Osteoblast (primary cell): ENCODE measurements at places on chromosomes 13 and 19. TPM values are rescaled to one million over a fixed set of nuclear protein-coding genes. Genes with fewer than 3 reads are reported as not detected.

- no peak for DNase-seq
These were observed 223.5 kb downstream of the POSTN start for GRCh38 chr13:37375071-37375470.

GRCh38 chr19:46818812-46819211, 30.4 kb upstream of the SLC1A5 start:
- DNase-seq = peak; percentile 1

DNA sequence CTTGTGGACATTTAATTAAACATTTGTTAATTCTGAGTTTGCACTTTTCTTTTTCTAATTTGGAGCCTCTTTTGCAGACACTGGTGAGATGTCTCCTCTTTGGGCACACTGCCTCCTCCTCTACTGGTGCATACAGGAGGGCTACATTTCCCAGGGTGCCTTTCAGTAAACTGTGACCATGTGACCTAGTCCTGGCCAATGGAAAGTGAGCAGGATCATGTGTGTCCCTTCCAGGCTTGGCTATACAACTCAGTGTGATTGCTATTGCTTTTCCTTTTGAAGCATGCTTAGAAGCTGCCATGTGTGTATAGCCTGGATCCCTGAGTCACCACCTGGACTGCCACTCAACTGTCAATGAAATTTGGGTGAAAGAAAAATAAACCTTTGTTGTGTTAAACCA, 4.5 kb downstream of the IZUMO2 start:
- no peak for DNase-seq

DNA sequence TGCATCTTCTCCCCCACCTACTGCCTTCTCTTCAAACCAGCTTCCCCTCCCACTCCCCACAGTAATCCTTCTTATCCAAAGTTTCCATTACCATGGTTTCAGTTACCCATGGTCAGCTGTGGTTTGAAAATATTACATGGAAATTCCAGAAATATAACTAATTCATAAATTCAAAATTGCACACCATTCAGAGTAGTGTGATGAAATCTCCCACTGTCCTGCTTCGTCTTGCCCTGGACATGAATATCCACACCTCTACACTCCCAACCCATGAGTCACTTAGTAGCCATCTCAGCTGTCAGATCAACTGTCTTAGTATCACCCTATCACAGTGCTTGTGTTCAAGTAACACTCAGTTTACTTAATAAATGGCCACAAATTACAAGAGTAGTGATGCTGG, 3.8 kb upstream of the KCTD12 start:
- DNase-seq = no peak

GRCh38 chr19:55322204-55322885, 2.8 kb downstream of the TMEM150B start:
- peak; percentile 36 for DNase-seq

DNA sequence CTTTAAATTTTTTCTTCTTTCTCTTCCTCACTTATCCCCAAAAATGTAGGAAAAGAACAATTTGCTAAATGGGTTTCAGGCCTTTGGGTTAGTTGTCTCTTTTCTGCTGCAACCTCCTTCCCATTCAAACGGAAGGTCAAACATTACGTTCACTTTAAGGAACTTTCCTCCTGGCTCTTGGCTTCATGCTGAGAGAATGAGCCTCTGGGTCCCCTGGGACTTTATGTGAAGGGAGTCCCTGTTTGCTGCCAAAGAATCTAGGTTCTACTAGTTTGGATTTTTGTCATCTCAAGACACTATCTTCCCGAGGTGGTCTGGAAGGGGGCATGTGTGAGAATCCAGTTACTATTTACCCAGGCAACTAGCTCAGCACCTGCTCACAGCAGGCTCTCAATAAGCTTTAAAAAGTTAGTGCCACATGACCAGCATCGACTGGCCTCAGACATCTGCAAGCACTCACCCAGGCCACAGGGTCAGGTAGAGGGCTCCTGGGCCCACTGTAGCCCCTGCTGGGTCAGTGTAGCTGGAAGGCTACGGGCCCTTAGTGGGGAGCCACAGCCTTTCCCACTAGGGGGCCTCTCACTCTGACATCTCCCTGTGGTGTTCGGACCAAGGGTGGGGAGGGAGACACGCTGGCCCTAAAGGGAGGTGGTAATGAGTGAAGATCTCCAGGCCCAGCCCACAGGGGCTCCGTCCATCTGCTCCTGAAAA, 40.5 kb downstream of the FAM124A start:
- no peak for DNase-seq

GRCh38 chr13:110953833-110954532, 39.1 kb upstream of the ANKRD10 start:
- DNase-seq = no peak

DNA sequence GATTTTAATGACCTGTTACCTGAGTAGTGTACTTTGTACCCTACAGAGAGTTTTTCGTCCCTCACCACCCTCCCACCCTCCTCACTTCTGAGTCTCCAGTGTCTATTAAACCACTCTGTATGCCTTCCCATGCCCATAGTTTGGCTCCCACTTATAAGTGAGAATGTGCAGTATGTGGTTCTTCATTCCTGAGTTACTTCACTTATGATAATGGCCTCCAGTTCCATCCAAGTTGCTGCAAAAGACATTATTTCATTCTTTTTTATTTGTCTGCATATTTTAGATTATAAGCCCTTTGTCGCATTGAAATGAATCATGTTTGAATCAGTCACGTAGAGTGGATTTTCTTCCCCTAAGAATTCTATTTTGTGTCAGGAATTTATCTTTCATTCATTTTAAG, 12.2 kb upstream of the HTR2A start:
- no peak for DNase-seq

Gene SERTM1
- total RNA-seq = not detected in 2 replicates

- peak; percentile 83 for DNase-seq
These were observed 36.4 kb upstream of the IGFL1 start for GRCh38 chr19:46192992-46193650.

DNA sequence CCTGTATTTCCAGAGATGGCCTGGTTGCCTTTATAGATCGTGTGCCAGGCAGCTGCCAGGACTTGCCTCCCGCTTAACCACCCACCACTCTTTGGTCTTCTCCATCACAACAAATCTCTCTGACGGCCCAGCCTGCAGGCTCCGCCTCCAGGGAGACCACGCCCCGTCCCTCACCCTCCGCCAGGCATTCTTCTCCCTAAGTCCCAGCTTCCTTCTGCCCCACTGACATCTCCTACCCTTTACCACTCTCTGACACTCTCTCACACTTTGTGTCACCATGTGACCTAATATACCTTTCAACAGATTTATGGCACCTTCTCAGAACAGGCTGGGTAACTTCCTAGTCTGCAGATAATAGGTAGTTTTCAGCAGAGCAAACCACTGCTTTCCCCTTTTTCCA, 95.1 kb downstream of the CAB39L start:
- DNase-seq = no peak

Gene ZNF536
- total RNA-seq = not detected in 2 replicates

Gene TMEM161A
- total RNA-seq = 13.8 and 15.9 TPM in 2 replicates

Gene PTGIR
- 2.5 and 2.9 TPM in 2 replicates for total RNA-seq

DNA sequence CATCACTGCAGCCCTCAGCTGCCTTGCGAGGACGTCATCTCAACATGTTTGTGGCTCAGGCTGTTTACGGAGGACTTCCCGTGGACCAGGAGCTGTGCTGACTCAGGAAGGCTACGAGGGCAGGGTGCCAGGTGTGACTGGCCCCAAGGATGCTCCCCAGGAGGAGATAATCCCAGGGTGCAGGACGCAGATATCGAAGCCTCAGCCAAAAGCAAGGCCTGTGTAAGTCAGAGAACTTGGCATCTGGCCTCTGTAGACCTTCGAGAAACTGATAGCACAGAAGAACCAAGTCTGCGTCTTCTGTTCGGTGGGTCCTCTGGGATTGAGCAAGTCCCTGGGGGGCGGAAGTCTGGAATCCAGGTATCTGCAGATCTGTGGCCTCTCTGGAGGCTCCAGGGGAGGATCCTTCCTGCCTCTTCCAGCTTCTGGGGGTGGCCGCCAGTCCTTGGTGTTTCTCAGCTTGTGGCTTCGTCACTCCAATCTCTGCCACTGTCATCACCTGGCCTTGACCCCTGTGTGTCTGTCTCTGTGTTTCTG, 2.6 kb upstream of the DOHH start:
- DNase-seq = no peak

DNA sequence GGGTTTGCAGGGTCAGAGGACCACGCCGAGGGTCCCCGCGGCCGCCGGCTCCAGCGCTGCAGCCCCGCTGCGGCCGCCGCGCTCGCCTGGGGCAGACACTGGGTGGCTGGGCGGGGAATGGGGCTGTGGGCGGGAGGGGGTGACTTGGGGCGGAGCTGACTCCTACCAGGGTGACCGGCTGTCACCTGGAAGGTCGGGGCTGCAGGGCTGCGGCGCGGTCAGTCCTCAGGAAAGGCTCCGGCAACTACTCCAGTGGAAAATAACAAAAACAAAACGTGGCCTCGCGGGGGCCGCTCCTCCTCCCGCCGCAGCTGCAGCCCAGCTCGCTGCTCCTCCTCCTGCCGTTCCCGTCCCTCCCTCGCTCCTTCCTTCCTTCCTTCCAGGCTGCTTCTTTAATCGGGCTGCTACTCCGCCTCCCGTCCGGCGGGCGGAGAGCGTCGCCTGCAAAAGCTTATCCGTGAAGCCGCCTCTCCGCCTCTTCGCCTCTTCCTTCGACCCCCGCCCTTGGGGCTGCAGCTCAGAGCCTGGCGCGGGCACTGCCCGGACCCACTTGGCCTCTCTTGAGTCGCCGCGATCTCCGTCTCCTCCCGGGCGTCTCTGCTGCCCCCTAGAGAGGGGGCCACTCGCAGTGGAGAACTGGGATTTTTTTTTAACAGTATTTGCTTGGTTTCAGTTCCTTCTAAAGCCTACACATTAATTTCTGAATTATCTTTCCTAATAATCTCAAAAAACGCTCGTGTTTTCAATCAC, at the start of gene TBC1D4:
Gene TBC1D4, minus strand, starts transcription at position 100 of the 750 bp plus-strand sequence. CDS start 402 bp downstream, outside the sequence.
- DNase-seq = peak; percentile 94

- DNase-seq = no peak
These were observed 32.2 kb upstream of the TM9SF2 start for GRCh38 chr13:99469041-99469440.

- no peak for DNase-seq
These were observed 156.5 kb downstream of the LMO7 start for GRCh38 chr13:75792526-75793187.

Gene ZFP14
- 4.3 and 5.3 TPM in 2 replicates for total RNA-seq
